ENCODE measurements at places on chromosomes 3 and 15.

GRCh38 chr3:119657887-119658702 is 2.3 kb downstream of the POPDC2 start:
- no peak for DNase-seq

- no peak for DNase-seq
Observed at GRCh38 chr15:84819291-84819768, 2.2 kb downstream of the ALPK3 start.

- no peak for DNase-seq
Observed at GRCh38 chr3:4724051-4724629, 231.0 kb downstream of the ITPR1 start.

DNA sequence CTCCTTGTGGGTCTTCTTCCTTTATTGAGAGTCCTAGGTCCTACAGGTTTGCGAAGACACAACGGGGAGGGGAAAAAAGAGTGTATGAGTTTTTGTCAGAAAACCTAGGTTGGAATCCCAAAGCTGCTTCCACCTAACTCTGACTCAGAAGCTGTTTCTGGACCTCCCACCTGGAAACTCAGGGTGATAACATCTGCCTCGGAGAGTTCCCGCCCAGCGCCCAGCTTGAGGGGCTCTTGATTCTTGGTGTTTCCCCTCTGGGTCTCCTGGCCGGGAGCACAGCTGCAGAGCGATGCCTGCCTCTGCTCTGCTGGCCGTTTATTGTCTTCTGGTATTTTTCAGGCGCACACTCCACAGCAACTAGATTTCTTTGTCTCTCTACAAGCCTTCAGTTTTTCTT is 52.9 kb upstream of the MYZAP start:
- DNase-seq: no peak

DNA sequence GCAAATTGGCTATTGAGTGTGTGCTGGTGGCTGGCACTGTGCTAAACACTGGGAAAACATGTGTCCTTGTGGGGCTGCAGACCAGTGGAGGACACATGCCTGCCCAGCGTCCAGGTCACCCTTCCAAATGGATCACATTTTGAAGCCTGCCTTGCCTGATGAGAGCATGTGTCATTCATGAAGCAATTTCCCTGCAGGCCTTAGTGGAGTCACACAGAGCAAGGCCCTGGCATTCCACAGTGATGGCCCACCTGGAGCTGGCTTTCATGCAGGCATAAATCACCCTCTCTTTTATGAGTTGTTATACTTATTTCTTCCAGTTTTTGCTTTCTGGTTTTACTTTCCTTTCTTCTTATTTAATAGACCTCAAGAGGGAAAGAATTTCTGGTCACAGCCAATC is 219.5 kb downstream of the EPHB1 start:
- DNase-seq: no peak

GRCh38 chr3:138946663-138947494 is at the start of the genes FOXL2 and FOXL2NB:
TSS of gene FOXL2 (minus strand) at chr3:138947137. CDS start at chr3:138946722, 415 bp downstream.
TSS of gene FOXL2NB (plus strand) at chr3:138947217. CDS start at chr3:138947365, 148 bp downstream.
- DNase-seq: peak; percentile 89

- DNase-seq: no peak
Observed at GRCh38 chr3:47746264-47746663, 35.4 kb downstream of the SMARCC1 start.

DNA sequence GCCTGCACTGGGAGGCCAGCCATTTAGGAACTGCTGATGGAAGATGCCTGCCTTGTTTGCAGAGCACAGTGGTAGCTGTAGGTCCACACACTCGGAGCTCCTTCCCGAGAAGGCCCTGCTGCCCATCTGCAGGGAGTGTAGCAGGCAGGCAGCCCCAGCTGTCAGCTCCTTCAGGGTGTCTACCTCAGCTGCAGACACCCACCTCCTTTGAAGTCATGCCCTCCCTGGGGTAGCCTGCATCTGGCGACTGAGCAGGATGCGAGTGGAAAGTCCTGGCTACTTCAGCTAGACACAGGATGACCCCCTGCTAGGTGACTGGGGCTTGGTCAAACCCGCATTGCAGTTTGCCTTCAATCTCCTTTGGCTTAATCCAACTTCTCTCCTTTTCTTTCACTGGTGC is 93.2 kb upstream of the TLE3 start:
- DNase-seq: no peak

GRCh38 chr3:148925845-148926244 is 60.7 kb downstream of the CPA3 start:
- no peak for DNase-seq

DNA sequence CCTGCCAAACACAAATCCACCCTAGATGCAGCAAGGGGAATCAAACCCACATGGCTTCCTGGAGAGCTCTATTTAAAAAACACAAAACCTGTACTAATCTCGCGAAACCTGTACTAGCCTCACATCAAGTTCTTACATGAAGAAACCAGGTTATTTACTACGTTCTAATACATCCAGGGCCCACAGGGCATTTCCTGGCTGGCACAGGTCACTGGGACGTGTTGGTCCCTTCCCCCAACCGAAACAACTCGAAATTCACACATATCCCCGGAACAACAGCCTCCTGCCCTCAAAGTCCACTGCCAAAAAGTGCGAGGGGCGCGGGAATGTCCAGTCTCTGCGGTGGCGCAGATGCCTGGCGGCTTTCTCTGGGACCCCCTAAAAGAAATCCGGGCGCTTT is 955 bp downstream of the CDCP1 start:
- DNase-seq: no peak

DNA sequence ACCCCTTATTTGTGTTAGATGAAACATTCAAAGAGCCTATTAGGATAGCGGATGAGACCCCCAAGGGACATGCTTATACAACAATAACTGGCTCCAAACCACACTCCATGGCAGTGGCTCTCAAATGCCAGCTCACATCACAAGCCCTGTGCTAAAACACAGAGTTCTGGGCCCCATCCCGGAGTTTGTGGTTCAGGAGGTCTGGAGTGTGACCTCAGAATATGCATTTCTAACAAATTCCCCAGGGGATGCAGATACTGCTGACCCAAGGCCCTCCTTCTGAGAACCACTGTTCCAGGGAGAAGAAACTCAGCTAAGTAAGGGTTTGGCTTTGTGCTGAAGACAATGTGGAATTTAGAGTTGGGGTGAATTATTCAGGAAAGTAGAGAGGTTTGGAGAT is 3.6 kb downstream of the CCRL2 start:
- DNase-seq: no peak

- no peak for DNase-seq
Observed at GRCh38 chr3:119360736-119361462, 66.7 kb downstream of the ARHGAP31 start.

DNA sequence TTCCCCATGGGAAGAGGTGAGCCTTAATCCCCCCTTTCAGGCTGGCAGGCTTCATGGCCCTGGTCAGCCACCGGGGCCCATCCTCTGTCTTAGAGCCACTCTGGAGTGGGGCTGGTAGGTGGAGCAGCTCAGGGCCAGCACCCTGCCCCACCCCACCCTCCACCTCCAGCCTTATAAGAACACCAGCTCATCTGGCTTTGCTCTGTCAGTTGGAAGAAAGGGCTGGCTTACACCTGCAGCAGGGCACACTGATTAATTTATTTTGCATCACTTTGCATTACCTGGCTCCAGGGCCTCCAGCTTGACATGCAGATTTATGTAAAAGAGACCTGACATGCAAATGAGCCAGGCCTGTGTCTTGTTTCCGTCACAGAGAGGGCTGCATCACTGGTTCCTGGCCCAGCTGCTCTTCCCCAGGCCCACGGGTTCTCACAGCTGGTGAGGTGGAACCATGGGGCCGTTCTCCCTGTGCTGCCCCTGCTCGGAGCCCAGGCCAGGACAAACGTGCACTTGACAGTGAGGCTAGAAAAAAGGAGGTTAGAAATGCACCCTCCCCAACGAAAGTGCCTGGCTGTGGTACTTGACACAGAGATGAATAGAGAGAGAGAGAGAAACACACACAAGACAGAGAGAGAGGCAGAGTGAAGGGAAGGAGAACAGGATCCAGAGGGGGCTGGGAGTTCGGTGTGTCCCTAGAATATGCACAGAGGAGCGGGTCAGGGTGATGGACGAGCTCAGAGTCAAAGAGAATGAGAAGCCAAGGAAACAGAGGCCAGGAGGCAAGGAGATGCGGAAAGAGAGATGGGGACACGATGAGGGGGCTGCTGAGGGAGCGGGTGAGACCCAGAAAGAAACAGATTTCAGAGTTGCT is 44.5 kb upstream of the MAGEF1 start:
- no peak for DNase-seq

DNA sequence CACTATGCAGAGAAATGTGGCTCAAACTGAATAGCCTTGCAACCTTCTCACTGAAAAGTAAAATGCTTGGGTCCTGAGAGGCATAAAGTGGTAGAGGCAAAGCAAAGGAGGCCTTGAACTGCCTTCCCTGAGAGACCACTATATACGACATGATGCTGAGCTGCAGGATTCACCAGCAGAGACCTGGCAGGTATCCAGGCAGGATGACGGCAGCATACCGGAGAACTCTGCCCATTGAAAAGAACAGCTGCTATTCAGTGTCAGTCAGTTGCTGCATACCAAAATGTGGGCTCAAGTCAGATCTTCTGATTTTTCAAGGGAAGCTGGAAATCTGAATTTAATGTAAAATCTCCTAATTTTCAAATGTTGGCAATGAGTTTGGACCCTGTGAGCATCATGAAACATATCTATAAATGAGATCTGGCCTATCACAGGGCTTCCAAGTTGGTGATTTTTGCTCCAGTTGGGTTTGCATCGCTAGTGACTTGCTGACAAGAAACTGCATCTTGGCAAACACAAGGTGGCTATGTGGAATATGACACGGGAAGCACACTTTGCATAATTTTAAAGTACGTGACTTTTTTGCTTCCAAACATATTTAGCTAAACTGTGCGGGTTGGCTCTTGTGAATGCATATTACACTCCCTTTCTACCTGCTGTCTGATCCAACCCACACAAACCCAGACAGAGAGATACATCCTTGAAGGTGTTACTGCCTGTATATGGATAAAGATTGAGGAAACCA is 529.0 kb downstream of the AGBL1 start:
- DNase-seq: no peak

DNA sequence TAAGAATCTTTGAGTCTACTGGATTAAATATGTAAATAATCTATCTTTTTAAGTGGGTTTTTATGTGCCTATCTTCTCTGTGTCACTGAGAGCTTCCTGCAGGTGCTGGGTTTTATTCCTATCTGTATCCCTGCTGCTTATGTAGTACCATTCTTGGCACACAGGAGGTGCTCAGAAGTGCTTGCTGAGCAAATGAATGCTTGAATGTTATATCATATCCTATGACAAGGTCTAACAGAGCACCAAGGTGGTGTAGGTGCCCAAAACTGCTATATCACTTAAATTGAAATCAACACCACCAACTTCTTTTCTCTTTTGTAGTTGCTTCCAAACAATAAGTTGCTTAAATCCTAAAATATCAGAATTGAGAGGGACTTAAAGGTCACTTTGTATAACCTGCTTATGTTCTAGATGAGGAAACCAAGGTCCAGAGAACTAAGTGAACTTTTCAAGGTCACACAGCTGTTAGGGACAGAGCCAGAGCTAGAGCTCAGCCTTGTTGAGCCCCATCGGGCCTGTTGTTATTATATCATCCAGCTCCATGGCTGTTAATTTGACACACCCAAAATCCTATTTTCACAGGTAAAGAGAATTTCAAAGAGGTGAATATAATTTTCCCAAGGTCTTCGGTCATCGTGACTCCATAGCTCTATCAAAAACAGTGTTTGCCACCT is 46.0 kb downstream of the CCNL1 start:
- DNase-seq: peak; percentile 20

DNA sequence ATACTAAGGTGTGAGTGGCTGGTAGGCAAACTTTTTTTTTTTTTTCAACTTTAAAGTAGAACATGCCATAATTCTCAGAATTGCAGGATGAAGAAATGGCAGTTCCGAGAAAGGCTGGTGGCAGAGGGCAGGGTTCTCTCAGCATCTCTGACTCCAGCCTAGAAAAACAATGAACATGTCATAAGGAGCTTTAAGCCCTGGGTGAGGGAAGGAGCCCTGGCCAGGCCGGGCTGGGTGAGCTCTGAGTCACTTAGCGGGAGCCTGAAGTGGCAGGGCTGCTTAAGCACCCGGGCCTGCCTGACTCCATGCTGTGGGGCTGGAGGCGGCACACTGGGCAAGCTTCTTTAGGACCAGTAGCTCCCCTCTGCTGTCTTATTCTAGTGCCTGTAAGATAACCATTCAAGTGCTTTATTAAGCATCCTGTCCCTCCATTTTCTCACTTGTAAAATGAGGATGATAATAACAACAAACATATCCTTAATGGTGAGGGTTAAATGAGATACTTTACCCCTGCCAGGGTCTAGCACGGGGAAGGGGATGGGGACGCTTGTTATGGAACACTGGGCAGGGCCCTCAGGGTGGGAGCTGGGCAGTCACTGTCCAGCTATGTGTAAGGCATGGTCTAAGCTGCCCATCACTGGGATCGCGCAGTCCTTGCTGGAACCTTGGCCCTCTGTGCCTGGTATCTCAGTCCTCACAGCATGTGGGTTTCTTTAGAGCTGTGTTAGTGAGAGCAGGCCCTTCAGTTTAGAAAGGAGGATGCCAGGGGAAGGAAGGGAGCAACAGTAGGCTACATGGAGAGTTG is 18.4 kb downstream of the SMAD6 start:
- peak; percentile 62 for DNase-seq

All from ACHN (cell line).